BE2C (cell line): ENCODE measurements at places on chromosomes 2 and 18.

DNA sequence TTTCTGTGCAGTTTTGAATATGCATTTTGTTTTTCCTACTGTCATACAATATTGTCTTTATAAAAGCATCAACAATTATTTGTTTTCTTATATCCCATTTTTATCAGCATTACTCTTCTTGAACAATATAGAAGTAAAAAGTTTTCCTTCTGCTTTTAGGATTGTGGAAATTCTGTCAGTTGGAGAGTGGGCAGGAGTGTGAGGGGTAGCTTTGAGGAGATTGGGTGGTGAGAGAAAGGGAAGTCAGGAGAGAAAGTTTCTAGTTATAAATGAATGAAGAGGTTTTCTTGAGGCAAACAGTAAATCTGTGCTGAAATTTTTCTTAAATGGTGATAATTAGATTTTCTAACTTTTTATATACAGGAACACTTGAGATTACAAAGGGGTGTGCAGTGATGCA is 151.7 kb upstream of the NOSTRIN start:
- DNase-seq, result no peak

DNA sequence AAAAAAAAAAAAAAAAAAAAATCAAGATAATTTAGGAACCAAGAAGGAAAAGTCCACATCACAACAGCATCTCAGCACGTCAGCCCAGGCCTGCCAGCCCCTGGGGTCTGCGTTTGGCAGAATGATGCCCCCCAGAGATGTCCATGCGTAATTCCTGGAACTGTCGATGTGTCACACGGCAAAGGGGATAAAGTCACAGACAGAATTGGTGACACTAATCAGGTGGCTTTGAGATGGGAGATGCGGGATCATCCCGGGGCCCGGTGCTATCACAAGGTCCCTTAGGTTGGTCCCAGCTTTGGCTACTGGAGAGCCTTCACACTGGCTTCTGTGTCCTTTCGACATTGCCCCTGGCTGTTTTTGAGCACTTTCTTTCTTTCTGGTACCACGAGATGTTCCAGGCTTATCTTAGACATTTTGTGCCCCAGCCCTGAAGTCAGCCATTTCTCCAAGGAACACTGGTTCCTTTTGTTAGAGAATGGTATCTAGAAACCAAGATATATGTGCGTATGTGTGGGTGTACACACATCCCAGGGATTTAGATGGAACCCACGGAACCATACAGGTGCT is 20.7 kb downstream of the RAMP1 start:
- no peak for DNase-seq

DNA sequence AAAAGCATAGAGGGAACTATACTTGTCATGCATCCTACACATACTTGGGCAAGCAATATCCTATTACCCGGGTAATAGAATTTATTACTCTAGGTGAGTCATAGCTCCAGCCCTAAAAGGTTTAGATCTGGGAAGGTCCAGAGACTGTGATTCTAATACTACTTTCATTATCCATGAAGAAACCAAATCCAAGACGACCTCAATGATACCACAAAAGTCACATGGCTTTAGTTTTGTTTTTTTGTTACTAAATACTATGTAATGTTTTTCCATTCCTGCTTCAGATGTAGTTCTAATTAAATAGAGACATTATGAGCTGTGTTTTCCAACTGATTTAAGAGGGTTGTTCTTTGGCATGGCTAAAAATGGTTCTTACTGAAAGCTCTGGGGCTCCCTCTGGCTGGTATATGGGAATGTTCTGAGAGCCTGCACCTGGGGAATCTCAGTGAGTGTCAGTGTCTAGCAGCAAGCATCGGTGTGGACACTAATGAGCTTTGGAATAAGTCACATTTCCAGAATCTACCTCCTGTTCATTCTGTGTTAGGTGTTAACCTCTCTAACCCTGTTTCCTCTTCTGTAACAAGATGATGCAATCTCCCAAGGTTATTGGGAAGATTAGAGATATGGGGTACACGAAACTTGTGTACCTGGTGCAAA is 20.5 kb upstream of the IL1RL2 start:
- DNase-seq, result no peak

GRCh38 chr2:122999821-123000220 is 1025.3 kb upstream of the CNTNAP5 start:
- no peak for DNase-seq

GRCh38 chr18:11925800-11926481 is 17.8 kb upstream of the MPPE1 start:
- DNase-seq, result no peak

DNA sequence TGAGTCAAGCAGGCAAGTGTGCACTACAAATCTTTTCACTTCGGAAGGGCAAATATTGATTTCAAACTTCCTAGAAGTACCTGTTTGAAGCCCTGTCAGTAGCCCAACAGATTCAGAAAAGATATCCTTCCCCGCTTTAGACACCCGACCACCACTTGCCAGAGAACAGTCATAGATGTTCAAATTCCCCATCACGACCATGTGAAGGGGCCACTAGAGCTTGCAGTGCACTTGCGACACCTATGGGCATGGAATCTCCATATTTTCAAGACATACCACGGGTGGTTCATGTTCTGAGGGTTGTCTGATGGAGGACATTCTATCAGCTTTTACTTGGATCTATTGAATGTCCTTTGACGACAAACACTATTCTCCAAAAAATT is 23.8 kb downstream of the GNLY start:
- DNase-seq, result peak; percentile 46
